ENCODE measurements at places on chromosomes 5 and 9.

- no peak for DNase-seq
Measured at GRCh38 chr5:135287551-135287950, 111.5 kb downstream of the MACROH2A1 start.

GRCh38 chr9:22041775-22042174 is 32.7 kb upstream of the CDKN2B start:
- DNase-seq, result no peak

DNA sequence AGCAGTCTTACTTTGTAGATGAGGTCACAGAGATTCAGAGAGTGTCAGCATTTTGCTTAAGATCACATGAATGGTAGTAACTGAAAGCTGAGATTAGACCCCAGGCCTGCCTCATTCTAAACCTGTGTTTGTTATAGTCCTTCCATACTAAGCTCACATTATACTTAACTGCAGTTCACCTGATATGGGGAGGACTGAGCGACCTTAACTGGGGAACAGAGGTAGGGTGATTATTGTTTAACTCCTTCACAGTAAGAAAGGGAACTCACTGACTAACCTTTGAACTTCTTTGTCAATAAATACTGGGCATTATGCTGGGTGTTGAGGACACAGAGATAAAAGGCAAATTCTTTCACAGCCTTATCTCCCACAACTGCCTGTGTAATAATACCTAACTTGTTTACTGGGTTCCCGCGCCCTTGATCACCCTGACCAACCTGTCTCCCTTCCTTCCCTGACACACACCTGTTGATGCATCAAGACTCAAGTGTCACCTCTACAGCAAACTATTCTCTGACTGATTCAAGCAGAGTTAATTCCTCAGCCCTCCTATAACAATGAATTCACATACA is 27.2 kb downstream of the DEPDC1B start:
- DNase-seq, result no peak

DNA sequence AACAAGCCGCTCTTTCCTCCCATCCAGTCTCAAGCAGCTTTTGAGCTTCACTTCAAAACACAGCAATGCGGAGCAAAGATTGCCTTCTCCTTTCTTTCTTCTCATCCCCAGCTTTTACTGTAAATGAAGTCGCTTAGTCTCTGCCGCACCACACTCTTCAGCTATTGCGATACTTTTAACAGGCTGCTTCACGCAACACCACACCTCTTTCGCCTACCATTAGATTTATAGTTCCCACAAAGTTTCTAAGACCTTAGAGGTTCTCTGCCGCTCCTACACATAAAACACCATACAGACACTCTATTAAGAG is 711 bp downstream of the PGGT1B start:
- peak; percentile 4 for DNase-seq

Data from SK-N-DZ (cell line).